ENCODE measurements at places on chromosomes 7 and 10.

- DNase-seq = no peak
Measured at GRCh38 chr7:12305502-12305901, 94.4 kb downstream of the TMEM106B start.

DNA sequence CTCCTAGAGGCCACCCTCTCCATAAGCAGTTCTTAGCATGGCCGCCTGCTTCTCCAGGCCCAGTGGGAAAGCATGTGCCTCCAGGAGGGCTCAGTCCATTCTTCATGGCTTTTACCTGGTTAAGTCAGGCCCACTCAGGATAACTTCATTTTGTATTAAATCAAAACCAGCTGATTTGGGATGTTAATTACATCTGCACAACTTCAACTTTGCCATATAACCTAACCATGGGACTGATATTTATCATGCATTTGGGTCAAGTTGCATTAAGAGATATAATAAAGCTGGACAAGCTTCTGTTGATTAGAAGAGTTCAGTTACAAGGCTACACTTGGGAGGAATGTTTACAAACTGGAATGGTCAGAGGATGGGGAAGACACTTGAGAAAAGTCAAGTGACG is 65.5 kb downstream of the EGFR start:
- no peak for DNase-seq

- DNase-seq = no peak
Measured at GRCh38 chr7:154431045-154431444, 378.8 kb downstream of the DPP6 start.

DNA sequence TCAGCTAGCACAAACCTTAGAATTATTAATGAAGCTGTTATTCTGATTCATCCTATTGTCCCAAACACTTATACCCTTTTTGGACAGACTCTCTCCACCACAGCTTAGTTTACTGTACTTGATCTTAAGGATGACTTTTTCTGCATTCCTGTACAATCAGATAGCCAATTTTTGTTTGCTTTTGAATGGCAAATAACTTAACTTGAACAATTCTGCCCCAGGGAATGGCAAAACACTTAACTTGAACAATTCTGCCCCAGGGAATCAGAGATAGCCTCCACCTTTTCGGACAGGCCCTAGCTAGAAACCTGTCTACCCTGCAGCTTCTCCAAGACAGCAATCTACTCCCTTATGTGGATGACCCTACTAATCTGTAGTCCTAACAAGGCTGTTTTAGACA is 668.0 kb upstream of the LRRTM3 start:
- DNase-seq = no peak

DNA sequence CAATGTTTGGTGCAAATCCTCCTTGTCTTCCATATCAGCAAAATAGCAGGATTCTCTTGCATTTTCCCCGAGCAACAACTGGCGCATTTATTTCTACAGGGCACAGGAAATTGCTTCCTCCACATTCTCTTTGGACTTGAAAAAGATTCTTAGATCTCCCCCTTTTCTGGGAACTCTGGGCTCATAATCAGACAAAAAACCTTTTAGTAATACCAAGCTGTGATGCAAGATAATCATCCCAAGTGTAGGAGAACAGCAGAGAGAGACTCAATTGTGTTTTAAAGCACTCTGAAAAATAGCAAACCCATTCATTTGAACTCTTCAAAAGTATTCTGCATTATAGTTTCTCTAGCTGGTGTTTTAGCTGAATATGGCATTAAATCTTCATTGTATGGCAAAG is 419.6 kb upstream of the NPVF start:
- no peak for DNase-seq

DNA sequence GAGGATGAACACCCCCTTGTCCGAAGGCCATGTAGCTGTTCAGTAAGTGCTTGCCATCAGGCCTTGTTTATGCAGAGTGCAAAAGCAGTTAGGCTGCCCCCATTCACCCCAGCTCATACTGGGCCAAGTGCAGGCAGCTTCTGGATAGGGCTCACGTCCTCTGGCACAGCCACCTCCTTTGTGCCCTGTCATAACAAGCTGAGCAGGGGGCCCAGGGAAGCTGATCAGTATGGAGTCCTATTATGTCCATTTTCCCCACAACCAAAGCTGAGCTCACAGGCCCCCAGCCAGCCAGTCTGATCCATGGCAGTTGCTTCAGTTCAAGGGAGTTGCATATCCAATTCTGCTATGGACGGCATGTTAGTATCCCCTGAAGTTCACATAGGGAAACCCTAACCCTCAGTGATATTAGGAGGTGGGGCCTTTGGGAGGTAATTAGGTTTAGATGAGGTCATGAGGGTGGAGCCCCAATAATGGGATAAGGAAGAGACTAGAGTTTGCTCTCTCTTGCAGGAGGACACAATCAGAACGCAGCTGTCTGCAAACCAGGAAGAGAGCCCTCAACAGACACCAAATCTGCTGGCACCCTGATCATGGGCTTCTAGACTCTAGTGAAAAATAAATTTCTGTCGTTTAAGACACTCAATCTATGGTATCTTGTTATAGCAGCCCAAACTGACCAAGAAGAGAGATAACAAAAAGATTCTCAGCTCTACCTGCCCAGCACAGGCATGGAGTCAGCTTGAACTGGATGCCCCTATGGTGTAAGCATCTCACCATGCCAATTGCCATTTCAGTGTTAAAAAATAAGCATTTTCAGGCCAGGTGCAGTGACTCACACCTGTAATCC is 155.9 kb downstream of the FGFR2 start:
- no peak for DNase-seq

DNA sequence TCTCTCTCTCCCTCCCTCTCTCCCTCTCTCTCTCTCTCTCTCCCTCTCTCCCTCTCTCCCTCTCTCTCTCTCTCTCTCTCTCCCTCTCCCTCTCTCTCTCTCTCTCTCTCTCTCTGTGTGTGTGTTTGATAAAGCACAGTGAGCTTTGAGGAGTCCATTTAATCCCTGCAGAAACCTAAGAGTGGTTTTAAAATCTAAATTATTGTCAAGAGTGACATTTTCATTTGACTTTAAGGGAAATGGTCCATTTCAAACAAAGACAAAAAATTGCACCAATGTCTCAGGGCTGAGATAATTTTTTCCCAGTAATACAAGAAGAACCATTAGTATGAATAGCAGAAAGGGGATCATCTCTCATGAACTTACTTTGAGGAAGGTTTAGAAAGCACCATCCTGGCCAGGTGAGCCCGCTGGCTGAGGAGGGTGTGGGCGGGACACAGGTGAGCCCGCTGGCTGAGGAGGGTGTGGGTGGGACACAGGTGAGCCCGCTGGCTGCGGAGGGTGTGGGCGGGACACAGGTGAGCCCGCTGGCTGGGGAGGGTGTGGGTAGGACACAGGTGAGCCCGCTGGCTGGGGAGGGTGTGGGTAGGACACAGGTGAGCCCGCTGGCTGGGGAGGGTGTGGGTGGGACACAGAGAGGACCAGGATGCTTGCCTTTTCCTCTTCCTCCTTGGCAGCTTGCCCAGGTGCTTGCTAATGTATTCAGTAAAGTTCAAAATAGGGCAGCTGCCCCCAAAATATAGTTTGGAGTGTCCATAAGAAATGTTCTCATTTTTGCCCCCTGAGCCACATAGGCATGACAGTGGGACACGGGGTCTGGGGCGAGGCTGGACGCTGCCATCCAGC is 125.0 kb downstream of the DNAJB6 start:
- no peak for DNase-seq

All from 8988T (cell line).